ENCODE measurements at places on chromosomes 3 and 15.
A peak's percentile ranks its signal among the peaks of the same experiment; 100 is the strongest.

GRCh38 chr3:70763894-70764293, 451.5 kb upstream of the MDFIC2 start:
- no peak for DNase-seq

DNA sequence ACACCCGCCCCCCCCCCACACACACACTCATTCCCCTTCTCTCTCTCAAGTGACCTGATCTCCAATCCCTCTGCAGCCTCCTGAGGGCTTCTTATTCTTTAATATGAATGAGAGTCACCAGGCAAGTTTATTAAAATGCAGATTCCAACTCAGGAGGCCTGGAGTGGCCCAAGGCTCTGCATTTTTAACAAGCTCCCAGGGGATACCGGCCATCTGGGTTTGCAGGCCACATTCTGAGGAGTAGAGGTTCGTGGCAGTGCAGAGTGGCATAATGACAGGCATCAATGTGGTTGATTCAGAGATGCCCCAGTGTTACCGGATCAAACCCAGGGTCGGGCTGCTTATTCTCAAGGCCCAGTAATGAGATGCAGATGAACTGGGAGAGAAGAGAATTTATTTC, 18.9 kb downstream of the EIF1B start:
- DNase-seq: no peak

DNA sequence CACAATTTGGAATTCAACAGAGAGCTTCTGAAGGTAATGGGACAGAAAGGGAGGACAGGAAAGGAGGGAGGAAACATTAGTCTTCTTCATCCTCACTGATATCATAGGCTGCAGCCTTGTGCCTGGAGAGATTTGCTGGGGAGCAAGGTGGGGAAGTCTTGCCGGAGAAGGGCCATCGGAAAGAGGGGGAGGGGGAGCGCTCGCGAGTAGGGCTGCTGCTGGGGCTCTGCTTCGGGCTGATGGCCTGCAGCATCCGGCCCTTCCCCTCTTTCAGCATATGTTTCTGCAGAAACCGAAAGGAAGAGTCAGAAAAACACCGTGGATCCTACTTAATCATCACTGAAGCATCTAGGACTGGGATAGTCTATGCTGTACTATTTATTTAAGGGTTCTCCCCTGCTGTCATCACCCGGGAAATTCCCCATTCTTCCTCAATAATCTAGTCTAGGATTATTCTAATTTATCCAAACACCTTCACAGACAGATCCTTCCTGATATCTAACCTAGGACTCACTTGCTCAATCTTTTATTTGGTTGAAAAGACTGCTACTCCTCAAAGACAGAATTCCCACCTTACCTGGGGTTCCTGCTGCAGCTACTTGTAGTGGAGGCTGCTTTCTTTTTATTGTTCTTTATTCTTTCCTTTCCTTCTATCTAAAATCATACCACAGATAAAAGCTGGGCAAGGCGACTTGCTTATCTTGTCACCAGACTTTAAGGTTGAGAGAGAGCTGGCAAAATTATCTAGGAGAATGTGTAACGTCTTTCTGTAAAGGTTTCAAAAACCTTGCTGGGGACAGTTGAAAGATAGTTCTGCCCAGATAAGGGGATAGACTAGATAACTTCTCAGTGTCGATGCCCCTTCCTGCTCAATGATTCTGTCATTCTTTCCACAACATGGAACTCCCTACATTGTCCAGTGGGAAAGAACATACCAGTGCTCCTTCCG, 22.6 kb downstream of the SLC51A start:
- DNase-seq: no peak

- no peak for DNase-seq
These were observed 47.8 kb downstream of the KBTBD8 start for GRCh38 chr3:67045711-67046465.

GRCh38 chr15:83928878-83929418, 275.0 kb downstream of the ADAMTSL3 start:
- DNase-seq: no peak

- no peak for DNase-seq
These were observed 110.6 kb downstream of the THSD4 start for GRCh38 chr15:71225851-71226250.

- no peak for DNase-seq
These were observed 159.4 kb upstream of the NSMCE3 start for GRCh38 chr15:29428925-29429573.

GRCh38 chr15:57158997-57159668, 217.2 kb upstream of the CGNL1 start:
- DNase-seq: peak; percentile 84

- no peak for DNase-seq
These were observed 21.9 kb upstream of the FRMD5 start for GRCh38 chr15:44216958-44217357.

DNA sequence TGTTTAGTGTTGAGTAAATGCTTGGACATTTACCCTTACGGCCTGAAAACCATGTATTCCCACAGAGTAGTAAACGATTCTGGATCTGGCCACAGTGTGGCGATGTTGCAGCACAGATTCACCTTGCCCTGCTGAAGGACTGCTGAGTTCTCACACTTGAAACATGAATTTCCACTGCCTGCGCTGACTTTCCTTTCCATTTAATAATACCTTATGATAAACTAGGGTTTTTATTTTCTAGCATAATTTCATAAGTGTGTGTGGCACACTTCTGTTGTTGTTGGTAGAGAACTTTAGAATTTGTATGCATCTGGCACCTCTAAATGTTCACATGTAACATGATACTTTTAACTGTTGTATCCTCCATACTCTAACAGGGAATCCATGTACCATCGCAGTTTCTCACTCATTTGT, 53.9 kb downstream of the C3orf38 start:
- DNase-seq: peak; percentile 44
